ENCODE measurements at places on chromosomes 7 and 10.

- no peak for DNase-seq
Measured at GRCh38 chr10:86335831-86336230, 30.8 kb downstream of the GRID1 start.

- no peak for DNase-seq
Measured at GRCh38 chr10:12186323-12186722, 9.4 kb downstream of the NUDT5 start.

DNA sequence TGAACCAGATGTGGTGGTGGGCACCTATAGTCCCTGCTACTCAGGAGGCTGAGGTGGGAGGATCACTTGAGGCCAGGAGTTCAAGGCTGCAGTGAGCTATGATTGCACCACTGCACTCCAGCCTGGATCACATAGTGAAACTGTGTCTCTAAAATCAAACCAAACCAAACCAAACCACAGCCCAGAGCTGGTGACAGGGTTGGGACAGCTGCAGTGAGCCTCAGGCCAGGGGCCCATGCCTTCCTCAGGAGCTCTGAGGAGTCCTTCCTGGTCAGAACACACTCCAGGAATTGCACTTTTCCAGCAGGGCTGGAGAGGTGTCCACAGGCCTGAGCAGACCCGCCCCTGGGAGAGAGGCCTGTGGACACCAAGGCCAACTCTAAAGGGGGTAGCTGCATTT, 32.5 kb upstream of the OCM2 start:
- no peak for DNase-seq

DNA sequence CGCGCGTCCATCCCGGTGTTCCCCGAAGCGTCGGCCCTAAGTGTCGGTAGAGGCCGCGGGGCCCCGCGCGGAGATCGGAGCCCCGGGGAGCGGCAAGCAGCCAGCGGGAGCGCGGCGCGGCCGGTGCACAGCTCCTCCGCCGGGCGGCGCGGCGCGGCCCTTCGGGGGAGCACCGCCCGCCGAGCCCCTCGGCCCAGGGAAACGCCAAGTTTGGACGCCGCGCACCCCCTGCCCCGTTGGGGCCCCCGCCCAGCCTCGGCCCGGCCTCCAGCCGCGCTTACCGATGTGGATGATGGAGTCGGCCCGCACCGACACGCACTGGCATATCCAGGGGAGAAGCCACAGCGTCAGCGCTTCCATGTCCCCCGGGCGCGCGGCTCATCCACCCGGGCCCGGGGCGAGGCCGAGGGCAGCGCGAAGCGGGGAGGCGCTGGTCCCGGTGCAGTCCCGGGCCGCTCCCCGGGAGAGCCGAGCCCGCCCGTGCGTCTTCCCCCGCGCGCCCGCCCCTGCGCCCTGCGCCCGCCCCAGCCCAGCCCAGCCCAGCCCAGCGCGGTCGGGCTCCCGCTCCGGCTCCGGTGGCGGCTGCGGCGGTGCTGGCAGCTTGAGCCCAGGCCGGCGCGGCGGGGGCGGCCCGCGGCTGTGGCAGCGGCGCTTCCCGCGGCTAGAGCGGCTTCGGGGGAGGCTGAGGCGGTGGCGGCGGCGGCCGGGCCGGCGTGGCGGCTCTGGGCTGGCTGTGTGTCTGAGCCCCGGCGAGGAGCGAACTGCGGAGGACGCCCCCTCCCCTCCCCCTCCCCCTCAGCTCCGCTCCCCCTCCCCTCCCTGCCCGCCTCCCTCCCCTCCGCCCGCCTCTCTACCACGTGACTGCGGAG, at the start of gene GRID1:
Gene GRID1 (minus strand): TSS at position 763 of the 869 bp plus-strand sequence.
- DNase-seq: no peak

- no peak for DNase-seq
Measured at GRCh38 chr7:114916261-114916892, 5.5 kb upstream of the MDFIC start.

- no peak for DNase-seq
Measured at GRCh38 chr10:1107679-1108078, 51.5 kb downstream of the WDR37 start.

GRCh38 chr7:101950450-101951119, 133.2 kb downstream of the CUX1 start:
- DNase-seq: no peak

DNA sequence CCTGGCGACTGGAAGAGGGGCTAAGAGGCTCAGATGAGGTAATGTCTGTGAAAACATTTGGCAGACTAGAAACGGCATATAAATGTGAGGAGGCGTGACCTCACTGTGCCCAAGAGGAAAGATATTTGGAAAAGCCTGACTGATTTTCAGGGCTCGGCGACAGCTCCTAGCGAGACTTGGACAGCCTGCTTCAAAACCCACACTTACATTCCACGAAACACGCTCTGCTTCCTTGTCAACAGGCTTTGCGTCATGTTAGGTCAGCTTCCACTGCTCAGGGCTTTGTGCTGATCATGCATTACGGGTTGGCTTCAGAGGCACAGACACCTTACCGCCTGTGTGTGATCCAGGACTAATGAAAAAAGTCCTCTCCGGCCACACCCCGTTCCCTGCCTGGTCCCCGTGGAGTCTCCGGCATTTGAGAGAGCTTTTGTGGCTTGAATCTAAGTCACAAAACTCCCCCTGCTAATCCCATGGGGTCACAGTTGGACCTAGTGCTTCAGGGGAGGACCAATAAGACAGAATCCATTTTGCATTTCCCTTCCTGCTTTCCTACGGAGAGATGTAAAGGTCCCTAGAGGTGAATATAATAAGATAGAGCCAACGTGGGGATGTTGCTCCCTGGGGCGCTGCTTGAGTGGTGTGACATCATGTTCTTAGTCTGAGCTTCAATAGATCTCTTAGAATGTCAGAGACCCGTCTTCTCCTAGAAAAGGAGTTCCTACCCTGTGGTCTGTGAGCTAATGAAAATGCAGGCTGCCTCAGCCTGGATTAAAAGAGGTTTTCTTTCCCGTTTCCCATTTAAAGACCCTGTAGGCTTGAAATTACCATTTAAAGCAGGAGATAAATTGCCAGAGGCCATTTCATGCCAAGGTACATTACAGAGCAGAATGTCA, 25.5 kb downstream of the FGFBP3 start:
- DNase-seq: no peak

- DNase-seq: no peak
Measured at GRCh38 chr7:136847858-136848257, 20.6 kb upstream of the CHRM2 start.

- DNase-seq: no peak
Measured at GRCh38 chr10:78831461-78831860, 237.3 kb upstream of the ZMIZ1 start.

DNA sequence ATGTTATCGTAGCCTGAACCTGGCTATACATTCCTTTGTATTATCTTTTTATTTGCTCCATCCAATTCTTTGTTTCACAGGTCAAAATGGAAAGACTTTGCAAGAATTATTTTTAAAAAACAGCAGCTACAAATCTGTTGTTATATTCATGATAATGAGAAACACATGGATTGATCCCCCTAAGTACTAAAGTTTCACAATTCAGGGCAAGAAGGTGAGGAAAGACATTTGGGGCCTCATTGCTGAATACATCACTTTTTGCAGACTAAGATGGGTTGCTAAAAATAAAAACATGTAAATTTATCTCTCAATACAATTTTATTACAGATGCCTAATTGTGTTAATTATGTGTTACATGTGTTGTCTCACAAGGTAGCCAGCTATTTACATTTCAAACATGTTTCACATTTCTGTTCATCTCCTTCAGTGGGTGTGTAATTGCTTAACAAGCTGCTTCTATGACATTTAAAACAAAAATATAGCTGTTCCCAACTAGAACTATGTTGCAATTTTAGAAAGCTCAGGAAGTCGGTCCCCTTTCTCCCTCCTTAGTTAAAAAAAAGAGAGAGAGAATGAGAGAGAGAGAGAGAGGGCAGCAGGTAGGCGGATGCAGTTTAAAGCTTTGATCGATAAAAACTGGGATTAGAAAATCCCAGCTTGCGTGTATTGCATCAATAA, 606.3 kb upstream of the FZD8 start:
- no peak for DNase-seq

GRCh38 chr10:92575961-92576360, 2.1 kb upstream of the IDE start:
- no peak for DNase-seq

GRCh38 chr7:136452949-136453348, 415.5 kb upstream of the CHRM2 start:
- no peak for DNase-seq

GRCh38 chr7:139094030-139094429, 15.5 kb downstream of the ZC3HAV1 start:
- no peak for DNase-seq

DNA sequence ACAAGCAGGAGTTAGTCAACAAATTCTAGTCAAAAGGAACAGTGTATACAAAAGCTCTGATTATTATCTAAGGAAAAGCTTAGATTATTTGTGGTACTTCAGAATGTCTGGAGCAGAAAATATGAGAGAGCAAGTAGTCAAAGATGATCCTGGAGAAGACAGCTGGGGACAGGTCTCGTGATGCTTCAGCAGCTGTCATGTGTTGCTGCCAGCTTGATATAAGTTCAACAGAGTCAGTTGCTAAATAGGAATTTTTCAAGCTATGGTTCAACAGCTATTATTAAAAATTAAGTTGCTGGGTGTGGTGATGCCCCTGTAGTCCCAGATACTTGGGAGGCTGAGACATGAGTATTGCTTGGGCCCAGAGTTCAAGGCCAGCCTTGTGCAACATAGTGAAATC, 240.0 kb upstream of the RHOBTB1 start:
- DNase-seq: no peak

GRCh38 chr7:141950806-141951205, 4.0 kb upstream of the CLEC5A start:
- no peak for DNase-seq

GRCh38 chr7:67484244-67484751, 487.7 kb downstream of the TYW1 start:
- DNase-seq: no peak

DNA sequence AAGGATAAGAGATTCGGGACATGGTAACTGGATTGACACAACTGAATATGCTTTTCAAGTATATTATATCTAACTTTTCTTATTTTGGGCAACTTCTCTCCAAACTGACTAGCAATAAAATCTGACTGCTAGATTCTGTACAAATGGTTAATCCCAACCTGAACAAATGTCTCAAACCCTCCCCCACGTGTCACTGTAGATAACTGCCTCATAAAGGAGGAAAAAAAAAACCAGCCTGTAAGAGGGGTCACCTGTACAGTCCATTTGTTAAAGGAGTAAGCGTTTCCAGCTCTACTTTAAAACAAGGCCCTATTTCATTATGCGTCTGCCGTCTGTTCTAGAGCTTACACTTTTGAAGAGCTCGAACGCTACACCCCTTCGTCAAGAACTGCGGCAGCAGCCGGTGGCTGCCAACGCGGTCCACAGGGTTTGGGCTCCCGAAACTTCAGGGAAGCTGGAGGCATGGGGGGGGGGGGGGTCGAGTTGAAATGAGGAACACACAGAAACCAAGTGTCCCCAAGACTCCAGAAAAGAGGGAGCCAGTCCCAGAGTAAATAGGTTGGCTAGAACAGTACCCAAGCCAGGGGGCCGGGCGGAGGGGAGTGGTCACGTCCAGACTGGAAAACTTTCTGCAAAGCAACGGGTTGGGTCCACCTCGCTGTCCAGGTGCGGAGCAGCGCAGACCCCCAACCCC, 492 bp downstream of the COG5 start:
- no peak for DNase-seq

DNA sequence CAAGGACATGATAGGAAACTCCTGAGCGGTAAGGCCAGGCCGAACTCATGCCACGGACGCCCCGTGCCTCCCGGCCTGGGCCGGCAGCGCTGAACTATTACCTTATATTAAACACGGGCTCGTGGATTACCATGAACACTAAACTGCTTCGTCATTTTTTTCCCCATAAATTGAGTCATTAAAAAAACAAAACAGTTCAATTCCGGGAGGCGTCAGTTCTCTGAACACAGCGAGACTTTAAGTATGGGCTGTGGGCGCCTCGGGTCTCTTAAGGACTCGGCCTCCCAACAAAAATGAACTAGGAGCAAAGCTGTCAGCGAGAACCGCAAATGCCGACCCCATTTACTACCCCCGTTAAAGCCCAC, 519 bp downstream of the PITRM1 start:
- DNase-seq: no peak

- no peak for DNase-seq
Measured at GRCh38 chr7:135102372-135102771, 45.5 kb upstream of the TMEM140 start.

DNA sequence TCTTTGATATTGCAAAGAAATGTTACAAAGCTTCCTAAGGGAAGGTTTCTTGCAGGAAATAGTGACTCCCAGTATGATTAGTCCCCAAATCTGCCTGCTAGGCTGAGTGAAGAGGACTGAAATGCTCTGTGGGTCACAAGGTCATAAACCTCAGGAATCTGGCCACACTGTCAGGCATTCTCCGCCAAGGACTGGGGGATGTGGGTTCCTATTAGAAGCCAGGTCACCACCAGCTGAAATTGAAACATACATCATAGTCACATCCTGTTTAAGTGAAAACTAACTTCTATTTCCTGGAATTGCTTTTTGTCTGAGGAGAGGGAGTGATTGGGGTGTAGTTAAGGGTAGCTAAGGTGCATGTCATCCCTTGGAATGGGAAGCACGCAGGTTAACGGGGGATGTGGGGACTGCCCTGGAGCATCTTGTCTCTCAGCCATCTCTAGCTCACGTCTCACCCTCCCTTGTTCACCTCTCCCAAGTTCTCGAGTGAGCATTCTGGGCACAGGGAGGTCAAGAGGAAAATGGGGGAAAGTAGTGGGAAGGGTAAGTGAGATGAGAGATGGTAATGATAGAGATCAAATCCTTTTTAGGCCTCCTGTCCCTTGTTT, 12.0 kb upstream of the GSAP start:
- no peak for DNase-seq

- DNase-seq: no peak
Measured at GRCh38 chr7:121994625-121995410, 121.9 kb downstream of the PTPRZ1 start.

DNA sequence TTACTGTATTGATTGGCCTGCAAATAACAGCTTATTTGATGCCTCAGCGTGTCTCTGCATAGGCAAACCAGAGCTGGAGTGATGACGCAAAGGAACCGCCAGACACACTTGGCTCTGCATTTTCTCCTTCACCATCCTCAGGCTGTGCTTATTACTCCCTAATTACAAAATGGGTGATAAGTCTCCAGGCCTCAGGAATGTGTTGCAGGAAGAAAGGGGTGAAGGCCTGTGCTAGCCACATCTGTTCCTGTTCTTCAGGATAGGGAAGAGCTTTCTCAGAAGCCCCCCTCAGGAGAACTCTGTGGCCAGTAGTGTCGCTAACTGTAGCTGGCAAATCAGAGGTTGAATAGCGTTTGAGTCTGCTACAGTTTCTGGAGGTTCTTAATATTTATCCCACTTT, 5.1 kb downstream of the TDRD1 start:
- DNase-seq: no peak
